ENCODE measurements at places on chromosomes 13 and 19. TPM values are rescaled to one million over a fixed set of nuclear protein-coding genes. Genes with fewer than 3 reads are reported as not detected.

DNA sequence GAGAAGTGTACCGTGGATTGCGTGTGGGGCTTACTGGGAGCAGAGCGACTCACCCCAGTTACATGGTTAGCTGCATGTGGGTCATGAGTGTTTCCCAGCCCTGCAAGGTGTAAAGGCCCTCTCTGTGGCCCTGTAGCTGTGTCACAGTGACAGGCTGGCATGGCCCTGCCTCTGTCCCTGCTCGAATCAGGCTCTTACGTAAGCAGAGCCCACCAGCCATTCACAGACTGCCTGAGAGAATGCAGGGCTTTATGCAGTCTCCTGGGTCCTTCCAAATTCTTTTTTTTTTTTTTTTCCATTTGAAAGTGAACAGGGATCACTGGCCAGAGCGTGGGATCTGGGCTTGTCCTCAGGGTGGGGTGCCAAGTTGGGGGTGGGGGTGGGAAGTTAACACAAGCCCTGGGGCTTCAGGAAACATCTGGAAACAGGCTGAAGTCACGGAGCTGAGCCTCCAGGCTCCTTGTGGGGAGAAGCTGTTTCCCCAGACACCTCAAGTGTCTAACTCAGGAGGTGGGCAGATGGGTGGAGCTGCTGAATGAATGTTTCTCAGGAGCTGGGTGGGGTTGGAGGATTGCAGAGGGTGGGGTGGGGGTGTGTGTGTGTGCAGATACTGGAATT is 13.4 kb downstream of the TECR start:
- peaks cover 2% of the 10 kb centered on the region for H3K36me3 ChIP-seq
- DNase-seq = no peak
- no peak overlapping the region for H3K4me3 ChIP-seq
- H3K27me3 ChIP-seq = no peaks in the 10 kb centered on the region
- peaks cover 17% of the 10 kb centered on the region for H3K4me1 ChIP-seq
- no peak overlapping the region for H3K27ac ChIP-seq

LHFPL6 gene
- 33.0 TPM for polyA plus RNA-seq

GRCh38 chr13:60214213-60215055 is 50.7 kb upstream of the DIAPH3 start:
- DNase-seq = no peak
- H3K36me3 ChIP-seq = no peaks in the 10 kb centered on the region
- H3K4me1 ChIP-seq = no peaks in the 10 kb centered on the region
- H3K27me3 ChIP-seq = no peaks in the 10 kb centered on the region
- no peak overlapping the region for H3K27ac ChIP-seq

DNA sequence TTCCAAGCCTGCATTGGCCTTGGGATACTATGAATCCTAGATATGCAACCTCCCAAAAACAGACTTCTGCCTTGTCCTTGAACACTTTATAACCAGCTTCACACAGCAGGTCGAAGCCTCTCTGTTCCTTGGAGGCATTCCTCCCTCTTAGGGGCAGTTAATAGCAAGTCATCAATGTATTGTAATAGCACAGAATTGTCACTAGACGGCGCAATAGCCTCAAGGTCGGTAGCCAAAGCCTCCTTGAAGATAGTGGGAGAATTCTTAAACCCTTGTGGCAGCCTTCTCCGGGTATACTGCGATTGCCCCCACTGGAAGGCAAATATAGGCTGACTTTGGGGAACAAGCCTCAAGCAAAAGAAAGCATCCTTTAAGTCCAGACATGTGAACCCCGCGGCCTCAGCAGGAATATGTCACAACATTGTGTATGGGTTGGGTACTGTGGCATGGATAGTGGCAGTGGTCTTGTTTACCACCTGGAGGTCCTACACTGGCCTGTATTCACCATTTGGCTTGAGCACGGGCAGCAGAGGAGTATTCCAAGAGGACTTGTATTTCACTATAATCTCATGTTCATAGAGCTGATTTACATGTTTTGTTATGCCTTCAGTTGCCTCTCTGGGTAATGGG is 61.1 kb downstream of the ZNF431 start:
- no peaks in the 10 kb centered on the region for H3K4me1 ChIP-seq
- no peak overlapping the region for H3K27ac ChIP-seq
- no peak overlapping the region for H3K4me3 ChIP-seq
- H3K36me3 ChIP-seq = no peaks in the 10 kb centered on the region
- DNase-seq = peak; percentile 75
- no peaks in the 10 kb centered on the region for H3K27me3 ChIP-seq

GRCh38 chr13:38850868-38851626 is 139.6 kb downstream of the STOML3 start:
- no peak overlapping the region for H3K4me3 ChIP-seq
- H3K27me3 ChIP-seq = no peaks in the 10 kb centered on the region
- no peaks in the 10 kb centered on the region for H3K4me1 ChIP-seq

DNA sequence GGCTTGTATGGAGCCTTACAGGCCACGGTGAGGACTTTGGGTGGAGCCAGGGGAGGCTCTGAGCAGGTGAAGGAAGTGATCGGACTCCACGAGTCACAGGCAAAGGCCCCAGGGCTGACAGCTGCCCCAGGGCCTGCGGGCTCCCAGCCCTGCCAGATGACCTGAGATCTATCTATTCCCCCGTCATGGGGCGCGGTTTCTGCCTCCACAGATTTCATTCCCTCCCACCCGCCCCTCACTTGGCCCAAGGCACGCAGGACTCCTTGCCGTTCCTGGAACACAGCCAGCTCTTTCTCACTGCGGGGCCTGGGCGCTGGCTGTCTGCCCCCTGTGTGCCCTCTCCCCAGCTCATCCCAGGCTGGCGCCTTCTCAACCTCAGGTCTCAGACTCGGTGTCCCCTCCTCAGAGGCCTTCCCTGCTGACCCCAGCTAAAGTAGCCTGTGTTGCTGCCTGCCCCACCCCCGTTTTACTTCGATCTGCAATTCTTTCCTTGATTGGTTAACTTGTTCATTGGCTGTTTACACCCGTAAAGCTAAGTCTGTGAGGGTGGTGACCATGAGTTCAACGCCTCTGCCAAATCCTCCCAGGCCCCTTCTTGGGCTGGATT is 13.9 kb upstream of the PAK4 start:
- no peaks in the 10 kb centered on the region for H3K4me1 ChIP-seq
- H3K36me3 ChIP-seq = no peaks in the 10 kb centered on the region
- no peaks in the 10 kb centered on the region for H3K27me3 ChIP-seq
- no peak for DNase-seq
- H3K4me3 ChIP-seq = no peak overlapping the region

DNA sequence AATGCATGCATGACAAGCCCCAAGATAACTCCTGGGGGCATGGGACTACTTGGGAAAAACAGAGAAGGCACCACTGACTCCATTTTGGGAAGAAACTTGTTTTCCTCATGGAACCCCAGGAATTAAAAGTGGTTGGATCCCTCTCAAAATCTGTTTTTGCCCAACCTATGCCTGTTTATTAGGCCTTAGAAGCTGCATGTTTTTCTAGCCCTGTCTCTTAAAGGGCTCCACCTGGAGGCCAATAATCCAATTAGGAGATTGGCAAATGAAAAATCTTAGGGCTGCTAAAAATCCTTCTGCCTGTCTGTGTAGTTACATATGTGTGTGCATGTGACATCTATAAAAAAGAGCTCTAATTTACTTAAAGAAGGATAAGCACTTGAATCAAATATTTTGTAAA is 26.9 kb downstream of the MED4 start:
- no peak overlapping the region for H3K27ac ChIP-seq
- H3K36me3 ChIP-seq = peaks cover 24% of the 10 kb centered on the region
- H3K4me1 ChIP-seq = no peaks in the 10 kb centered on the region
- no peak overlapping the region for H3K4me3 ChIP-seq

DNA sequence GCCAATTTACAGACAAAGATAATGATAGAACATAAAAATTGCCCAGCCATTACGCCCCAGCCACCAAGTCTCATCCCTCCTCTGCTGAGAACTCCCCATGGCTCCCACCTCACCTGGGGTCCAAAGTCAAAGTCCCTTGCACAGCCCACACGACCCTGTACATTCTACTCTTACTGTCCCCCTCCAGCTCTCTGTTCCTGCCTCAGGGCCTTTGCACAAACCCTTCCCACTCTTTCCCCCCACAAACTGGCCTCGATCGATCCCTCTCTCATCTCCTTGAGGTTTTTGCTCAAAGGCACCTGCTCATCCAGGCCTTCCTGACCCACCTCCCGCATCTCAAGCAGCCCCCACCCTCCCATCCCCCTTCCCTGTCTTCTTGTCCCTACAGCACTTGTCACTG is 1.3 kb downstream of the DOCK6 start:
- no peaks in the 10 kb centered on the region for H3K27me3 ChIP-seq
- no peak for DNase-seq
- peaks cover 11% of the 10 kb centered on the region for H3K4me1 ChIP-seq

DNA sequence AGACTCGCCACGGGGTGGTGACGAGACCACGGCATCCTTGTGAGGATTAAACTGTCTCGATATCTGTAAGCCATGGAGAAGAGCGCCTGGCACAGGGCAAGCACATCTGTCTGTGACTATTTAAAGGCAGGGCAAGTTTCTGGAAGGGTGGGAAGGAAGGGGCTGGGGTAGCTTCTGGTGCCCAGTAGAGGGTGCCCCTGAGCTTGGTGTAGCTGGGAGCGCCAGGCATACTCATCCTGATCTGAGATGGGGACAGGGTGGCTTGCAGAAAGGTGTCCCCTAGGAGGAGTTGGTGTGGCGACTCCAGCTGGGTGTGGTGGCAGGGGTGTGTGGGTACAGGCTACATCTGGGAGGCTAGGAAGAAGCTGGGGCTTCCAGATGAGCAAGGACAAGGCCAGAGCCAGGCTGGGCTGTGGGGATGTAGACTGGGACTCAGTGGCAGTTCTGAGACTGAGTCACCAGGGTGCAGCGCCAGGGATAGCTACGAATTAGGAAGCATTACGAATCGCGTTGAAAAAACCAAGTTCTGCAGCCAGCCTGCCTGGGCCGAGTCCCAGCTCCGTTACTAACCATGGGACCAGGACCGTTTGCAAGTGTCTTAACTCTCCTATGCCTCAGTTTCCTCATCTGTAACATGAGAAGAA is 23.1 kb upstream of the ASPDH start:
- DNase-seq = no peak
- no peaks in the 10 kb centered on the region for H3K27me3 ChIP-seq
- H3K27ac ChIP-seq = no peak overlapping the region
- H3K4me3 ChIP-seq = no peak overlapping the region

MCEMP1 gene
- 0.28 TPM for polyA plus RNA-seq

IFNL1 gene
- polyA plus RNA-seq = not detected

GRCh38 chr13:27953676-27954405 is 15.3 kb downstream of the CDX2 start:
- H3K36me3 ChIP-seq = no peaks in the 10 kb centered on the region

IGFL3 gene
- not detected for polyA plus RNA-seq

- no peak overlapping the region for H3K4me3 ChIP-seq
- H3K4me1 ChIP-seq = no peaks in the 10 kb centered on the region
- no peak overlapping the region for H3K27ac ChIP-seq
- no peaks in the 10 kb centered on the region for H3K27me3 ChIP-seq
- no peaks in the 10 kb centered on the region for H3K36me3 ChIP-seq
Measured at GRCh38 chr13:92300651-92301050, 902.2 kb downstream of the GPC5 start.

GRCh38 chr13:54563286-54563685 is 1534.7 kb downstream of the OLFM4 start:
- no peak for DNase-seq
- no peak overlapping the region for H3K27ac ChIP-seq
- H3K4me1 ChIP-seq = no peaks in the 10 kb centered on the region
- no peaks in the 10 kb centered on the region for H3K27me3 ChIP-seq
- H3K36me3 ChIP-seq = no peaks in the 10 kb centered on the region

GRCh38 chr19:40549007-40549708 is 27.5 kb upstream of the SHKBP1 start:
- DNase-seq = peak; percentile 86
- H3K4me1 ChIP-seq = peaks cover 3% of the 10 kb centered on the region
- no peak overlapping the region for H3K27ac ChIP-seq
- no peak overlapping the region for H3K4me3 ChIP-seq

PRTN3 gene
- polyA plus RNA-seq = not detected

DCT gene
- 0.11 TPM for polyA plus RNA-seq

DNA sequence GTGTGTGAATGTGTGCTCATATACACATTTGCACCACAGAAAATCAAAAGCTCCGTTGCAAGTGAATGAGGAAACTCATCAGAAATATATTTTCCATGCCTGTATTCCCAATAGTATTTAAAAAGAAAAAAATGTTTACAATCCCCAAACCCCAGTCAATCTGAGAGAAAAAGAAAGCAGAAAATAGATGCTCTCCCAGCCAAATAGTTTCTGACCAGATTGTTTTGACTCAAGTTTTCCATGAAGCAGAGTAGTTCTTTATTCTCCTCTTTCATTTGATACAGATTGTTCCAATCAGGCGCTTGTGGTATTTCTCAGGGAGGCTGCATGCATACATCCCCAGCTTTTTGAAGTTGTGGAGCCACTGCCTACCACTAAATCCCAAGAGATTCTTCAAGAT is 110.6 kb downstream of the STARD13 start:
- H3K4me1 ChIP-seq = peaks cover 9% of the 10 kb centered on the region
- H3K4me3 ChIP-seq = no peak overlapping the region
- no peak overlapping the region for H3K27ac ChIP-seq
- H3K27me3 ChIP-seq = no peaks in the 10 kb centered on the region
- no peak for DNase-seq

GRCh38 chr13:25966086-25966485 is 85.7 kb downstream of the SHISA2 start:
- no peaks in the 10 kb centered on the region for H3K4me1 ChIP-seq
- DNase-seq = no peak
- H3K27ac ChIP-seq = no peak overlapping the region
- H3K27me3 ChIP-seq = no peaks in the 10 kb centered on the region
- H3K4me3 ChIP-seq = no peak overlapping the region
- no peaks in the 10 kb centered on the region for H3K36me3 ChIP-seq

SGCG gene
- polyA plus RNA-seq = not detected

DNA sequence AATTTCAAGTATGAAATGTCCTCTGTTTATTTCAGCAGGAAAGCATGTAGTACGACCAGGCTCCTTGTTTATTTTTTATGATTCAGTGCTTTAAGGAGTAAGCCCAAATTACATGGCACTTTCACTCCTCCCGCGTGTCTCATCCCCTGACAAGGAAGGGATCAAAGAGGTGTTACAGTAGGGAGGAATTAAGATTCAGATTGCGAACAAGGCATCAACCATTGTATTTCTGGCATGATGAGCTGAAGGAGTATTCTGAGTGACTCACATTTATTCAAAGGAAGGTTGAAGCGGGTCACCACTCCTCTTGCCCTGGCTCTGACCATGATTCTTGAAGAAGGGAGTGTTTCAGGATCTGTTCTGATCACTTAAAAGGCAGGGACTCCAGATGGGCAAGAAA is 46.1 kb upstream of the CNMD start:
- no peaks in the 10 kb centered on the region for H3K4me1 ChIP-seq
- no peak overlapping the region for H3K27ac ChIP-seq
- H3K4me3 ChIP-seq = no peak overlapping the region
- DNase-seq = peak; percentile 20

GRCh38 chr19:18194554-18195238 is 1.7 kb downstream of the MPV17L2 start:
- no peaks in the 10 kb centered on the region for H3K27me3 ChIP-seq
- peak overlapping the region; percentile 28 for H3K27ac ChIP-seq
- peaks cover 9% of the 10 kb centered on the region for H3K4me1 ChIP-seq
- DNase-seq = peak; percentile 33
- H3K4me3 ChIP-seq = no peak overlapping the region
- H3K36me3 ChIP-seq = no peaks in the 10 kb centered on the region

DNA sequence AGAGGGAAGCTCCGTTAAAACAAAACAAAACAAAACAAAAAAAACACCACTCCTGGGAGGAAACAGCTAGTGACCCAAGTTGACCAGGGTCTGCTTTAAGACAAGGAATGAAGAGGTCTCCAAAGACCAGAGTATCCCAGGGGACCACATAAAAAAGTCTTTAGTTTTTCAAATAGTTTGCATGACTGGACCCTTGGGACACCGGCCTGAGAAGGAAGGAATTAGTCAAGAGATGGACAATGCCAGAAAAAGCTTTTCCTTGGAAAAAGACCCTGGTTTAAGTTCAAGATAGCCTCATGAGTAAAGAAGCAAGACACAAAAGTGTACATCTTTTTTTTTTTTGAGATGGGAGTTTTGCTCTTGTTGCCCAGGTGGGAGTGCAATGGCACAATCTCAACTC is 12.5 kb upstream of the PNMA8B start:
- H3K27ac ChIP-seq = no peak overlapping the region
- no peak overlapping the region for H3K4me3 ChIP-seq
- H3K36me3 ChIP-seq = no peaks in the 10 kb centered on the region
- no peaks in the 10 kb centered on the region for H3K4me1 ChIP-seq
